ENCODE measurements at places on chromosomes 16 and 17.
A peak's percentile ranks its signal among the peaks of the same experiment; 100 is the strongest.

GRCh38 chr16:12162151-12162985 is 185.8 kb downstream of the SNX29 start:
- DNase-seq, result no peak

GRCh38 chr16:82185012-82185411 is 15.0 kb upstream of the MPHOSPH6 start:
- no peak for DNase-seq

- no peak for DNase-seq
Measured at GRCh38 chr17:75811174-75811573, 26.6 kb downstream of the UNK start.

DNA sequence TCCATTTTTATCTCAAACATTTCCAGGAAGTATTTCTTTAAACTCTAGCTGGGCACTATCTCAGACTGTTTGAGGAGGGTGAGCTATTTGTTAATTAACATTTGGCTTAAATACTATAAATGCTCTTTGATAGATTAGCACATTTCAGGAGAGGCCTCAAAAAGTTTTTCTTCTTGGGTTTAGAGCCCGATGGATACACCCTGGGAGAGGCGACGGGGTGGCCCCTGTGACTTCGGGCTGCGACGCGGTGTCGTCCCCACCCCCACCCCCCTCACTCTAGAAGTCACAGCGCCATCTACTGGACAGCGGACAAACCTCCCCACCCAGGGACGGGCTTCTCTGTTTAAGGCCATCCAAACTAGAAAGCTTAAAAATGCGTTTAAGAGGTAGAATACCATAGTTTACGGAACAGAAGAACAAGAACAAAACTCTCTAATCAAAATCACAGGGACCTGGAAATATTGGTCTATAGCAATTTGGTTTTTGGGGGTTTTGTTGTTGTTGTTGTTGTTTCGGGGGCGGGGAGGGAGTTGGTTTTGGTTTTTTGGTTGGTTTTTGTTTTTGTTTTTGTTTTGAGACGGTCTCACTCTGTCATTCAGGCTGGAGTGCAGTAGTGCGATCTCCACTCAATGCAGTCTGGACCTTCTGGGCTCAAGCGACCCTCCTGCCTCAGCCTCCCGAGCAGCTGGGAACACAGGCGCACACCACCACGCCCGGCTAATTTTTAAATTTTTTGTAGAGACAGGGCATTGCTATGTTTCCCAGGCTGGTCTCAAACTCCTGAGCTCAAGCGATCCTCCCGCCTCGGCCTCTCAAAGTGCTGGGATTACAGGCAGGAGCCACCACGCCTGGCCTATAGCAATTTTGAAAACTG is 254.4 kb downstream of the C16orf95 start:
- peak; percentile 66 for DNase-seq

DNA sequence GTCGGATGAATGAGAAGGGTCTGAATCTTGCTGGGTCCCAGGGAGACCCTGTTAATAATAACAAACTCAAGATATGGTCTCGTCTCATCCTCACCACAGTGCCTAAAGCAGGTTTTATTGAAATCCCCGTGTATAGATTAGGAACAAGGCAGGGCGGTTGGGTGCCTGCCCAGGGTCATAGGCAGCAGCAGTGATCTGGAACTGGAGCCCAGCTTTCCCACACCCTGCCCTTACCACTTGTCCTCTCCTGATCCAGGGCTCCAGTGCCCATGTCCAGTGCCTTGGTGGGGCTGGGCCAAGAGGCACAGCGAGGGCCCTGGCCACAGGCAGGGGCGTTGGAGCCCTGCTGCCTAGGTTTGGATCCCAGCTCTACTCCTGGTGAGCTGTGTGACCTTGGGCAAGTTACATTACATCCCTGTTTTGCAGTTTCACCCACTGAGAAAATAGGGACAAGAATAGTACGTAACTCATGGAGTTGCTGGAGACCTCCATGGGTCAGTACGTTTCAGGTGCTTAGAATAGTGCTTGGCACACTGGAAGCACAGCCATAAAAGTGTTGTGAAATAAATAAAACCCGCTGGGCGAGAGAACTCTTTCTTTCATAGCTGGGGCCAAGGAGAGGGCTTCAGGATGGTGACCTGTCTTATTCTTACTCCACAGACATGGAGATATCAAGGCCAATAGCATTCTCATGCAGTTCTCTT is 13.9 kb downstream of the SOCS3 start:
- DNase-seq, result no peak

DNA sequence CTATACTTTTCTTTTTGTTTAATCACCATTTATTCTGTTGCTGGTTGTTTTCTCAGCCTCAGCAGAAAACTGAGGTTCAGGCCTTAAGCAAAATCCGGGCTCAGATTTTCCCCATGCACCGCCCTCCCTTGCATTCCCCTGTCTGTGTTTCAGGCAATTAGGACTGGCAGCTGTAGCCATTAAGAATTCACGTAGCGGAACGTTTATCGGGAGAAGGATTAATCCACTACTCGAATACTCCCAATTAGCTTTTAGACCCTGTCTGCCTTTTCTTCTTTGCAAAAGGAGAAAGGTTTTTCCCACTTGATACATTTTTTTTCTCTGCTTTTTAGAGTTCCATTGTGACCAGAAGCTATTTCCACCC is 173.1 kb downstream of the RPTOR start:
- DNase-seq, result peak; percentile 56

GRCh38 chr17:59141860-59142259 is 13.1 kb downstream of the SKA2 start:
- DNase-seq, result no peak

DNA sequence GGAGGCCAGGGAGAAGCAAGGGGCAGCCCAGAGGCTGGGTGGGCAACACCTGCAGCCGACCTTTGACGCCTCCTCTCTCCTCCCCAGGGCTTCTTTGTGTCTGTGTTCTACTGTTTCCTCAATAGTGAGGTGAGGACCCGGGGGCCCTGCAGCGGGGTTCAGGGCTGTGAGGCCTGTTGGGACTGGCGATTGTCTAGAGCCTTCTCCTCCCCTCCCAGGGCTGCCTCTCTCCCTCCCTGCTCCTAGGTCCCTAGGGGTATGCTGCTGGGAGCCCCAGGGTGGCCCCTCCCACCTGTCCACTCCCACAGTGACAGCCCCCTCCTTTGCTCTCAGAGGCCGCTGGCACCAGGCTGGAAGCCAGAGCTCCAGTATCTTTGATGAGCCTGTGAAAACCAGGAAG is 10.8 kb upstream of the SPPL2C start:
- peak; percentile 37 for DNase-seq
